ENCODE measurements at places on chromosomes 4 and X. TPM values are rescaled to one million over a fixed set of nuclear protein-coding genes. Genes with fewer than 3 reads are reported as not detected.

DNA sequence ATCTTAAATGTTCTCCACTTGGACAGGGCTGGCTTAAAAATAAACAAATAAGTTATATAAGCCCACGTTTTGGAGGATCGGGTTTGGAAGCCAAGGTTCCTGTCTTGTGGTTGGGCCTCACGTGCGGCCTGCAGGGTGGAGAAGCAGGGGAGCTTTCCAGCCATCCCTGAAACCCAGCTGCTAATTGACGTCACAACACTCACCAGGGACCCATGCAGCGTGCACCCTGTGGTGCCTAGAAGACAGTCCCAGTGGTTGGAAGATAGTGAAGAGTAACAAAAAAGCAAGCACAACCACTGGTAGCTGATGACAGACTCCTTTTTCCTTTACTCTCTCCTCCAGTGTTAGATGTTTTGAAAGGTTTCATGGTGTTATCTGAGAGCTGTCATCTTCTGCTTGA lies 142.0 kb upstream of the RBPJ start:
- DNase-seq: no peak

DNA sequence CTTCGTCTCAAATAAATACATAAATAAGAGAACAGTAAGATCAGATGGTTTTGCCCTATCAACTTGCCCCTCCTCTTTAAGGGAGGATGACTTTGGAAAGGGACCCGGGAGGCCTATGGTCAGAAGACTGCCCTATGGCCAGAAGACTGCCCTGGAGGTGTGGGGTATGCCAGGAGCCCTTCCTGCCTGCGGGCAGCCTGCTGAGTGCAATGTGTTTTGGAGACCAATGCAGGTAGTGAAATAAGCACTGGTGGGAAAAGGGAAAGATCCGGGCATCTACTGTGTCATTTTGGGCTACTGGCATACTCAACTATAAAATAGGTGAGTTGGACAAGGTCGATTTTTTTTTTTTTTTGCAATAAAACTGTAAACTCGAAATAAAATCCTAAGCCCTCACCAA lies 129.8 kb upstream of the SLC34A2 start:
- no peak for DNase-seq

- no peak for DNase-seq
Observed at GRCh38 chr4:170004651-170005295, 21.4 kb downstream of the MFAP3L start.

GRCh38 chr4:84697159-84697558 lies 114.2 kb downstream of the CDS1 start:
- DNase-seq: no peak

DNA sequence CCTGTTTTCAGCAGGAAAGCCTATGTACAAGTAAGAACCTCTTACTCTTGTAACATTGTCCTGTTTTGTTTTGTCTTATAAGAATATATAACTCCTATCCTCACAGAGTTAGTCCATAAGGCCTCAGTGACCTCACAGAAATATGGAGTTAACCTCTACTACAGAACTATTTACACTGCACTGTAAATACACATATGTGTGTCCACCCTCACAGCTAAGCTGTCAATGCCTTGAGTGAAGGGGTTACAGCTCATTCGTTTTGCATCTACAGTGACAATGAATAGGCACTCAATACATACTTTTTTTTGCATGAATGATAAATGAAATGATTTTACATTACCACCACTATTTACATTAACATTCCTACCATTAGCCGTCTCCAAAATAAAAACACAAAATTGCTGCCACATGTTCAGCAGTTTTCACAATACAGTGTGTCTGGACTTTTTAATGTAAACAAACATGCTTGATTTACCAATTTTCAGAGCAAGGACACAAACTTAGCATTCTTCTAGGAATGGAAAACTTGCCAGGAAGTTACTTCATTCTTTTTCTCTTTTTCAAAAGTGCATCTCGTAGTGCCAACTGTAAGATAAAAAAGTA lies 9.5 kb upstream of the NAAA start:
- DNase-seq: no peak

GRCh38 chr4:167469436-167469835 lies 235.1 kb upstream of the SPOCK3 start:
- no peak for DNase-seq

NUDT11 gene
- total RNA-seq: 1.3 TPM

ETDB gene
- total RNA-seq: not detected

TCEANC gene
- 1.7 TPM for total RNA-seq

SH3RF1 gene
- 70.1 TPM for total RNA-seq

Measured in Calu3 (cell line).